Right hindlimb (tissue), 1 donor: ENCODE measurements at places on chromosomes 3 and 15.

DNA sequence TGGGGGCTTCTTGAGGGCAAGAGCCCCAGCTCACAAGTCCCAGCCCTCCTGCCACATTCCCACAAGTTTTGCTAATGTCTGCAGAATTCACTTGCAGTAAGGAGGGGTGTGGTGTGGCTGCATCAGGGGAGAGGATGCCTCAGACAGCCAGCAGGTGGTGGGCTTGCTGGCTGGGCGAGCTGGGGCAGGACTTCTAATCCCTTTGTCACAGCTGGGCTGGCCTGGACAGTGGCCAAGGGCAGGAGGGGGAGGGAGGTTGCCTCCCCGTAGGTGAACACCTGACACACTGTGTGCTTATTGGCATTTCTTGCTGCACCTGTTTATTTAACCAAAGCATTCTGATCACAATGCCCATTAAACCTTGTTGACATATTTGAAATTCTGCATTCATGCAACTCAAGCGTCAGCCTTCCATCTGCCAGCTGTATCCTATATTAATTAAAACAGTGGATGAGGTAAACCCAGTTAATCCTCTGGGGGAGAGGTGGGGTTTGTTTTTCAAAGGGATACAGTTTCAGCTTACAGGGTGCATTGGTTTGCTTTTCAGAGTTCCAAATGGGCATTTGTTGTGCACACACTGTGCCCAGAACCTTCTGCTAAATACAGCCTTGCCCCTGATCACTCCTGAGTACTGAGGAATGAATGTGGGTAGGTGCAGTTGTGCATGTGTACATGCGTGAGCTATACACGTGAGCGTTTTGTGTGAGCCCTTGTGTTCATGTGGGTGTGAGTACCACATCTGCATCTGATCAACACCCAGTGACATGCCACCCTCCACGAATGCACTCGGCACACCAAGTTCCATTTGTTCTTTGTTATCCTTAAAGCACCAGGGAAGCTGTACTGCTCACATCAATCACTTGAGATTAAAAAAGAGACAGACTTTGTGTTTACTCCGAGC, 268.7 kb downstream of the XXYLT1 start:
- DNase-seq, result peak; percentile 58

DNA sequence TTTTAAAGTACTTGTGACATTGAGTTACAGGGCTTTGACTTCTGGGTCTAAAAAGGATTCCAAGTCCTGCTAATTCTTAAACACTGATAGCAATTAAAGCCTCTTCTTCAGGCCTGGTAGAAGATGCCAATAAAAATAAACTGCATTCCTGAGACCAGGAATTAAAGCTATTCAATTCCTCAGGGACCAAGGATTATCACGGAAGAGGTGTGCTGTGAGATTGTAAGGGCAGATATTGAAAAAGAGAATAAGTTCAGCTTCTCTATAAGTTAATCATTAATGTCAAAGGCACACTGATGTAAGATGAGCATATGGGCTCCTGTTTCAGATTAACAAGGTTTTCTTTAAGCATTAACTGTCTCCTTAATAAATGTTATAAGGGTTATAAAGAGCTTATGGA, 611.3 kb downstream of the SI start:
- DNase-seq, result no peak

DNA sequence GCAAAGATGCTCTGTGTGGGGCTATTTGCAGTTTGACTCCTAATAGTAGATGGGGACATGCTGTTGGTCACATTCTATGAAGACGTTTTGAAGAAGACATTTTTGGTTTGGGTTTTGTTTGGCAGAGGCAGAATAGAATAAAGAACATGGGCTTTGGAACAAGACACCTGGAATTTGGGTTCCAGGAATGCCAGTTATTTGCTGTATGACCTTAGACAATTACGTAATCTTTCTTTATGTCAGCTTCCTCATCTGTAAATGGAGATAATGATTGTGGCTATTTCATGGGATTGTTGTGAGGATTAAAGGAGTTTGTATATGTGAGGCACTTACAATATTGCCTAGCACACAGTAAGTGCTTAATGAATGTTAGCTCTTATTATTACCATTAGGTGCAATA, 91.6 kb downstream of the MESD start:
- DNase-seq, result no peak

DNA sequence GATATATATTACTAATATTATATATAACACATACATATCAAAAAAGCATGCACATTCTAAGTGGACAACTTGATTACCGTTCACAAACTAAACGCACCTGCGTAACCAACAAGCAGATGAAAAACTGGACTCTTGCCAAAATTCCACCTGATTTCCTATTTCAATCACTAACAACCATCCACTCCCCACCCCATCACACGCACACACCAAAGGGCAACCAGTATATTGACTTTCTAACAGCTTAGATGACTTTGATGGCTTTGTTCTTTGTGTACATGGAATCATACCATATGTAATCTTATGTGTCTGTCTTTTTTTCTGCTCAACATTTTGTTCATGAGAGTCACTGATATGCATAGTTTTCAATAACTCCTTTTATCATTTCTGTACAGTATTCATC, 496.8 kb upstream of the ARRDC4 start:
- no peak for DNase-seq

DNA sequence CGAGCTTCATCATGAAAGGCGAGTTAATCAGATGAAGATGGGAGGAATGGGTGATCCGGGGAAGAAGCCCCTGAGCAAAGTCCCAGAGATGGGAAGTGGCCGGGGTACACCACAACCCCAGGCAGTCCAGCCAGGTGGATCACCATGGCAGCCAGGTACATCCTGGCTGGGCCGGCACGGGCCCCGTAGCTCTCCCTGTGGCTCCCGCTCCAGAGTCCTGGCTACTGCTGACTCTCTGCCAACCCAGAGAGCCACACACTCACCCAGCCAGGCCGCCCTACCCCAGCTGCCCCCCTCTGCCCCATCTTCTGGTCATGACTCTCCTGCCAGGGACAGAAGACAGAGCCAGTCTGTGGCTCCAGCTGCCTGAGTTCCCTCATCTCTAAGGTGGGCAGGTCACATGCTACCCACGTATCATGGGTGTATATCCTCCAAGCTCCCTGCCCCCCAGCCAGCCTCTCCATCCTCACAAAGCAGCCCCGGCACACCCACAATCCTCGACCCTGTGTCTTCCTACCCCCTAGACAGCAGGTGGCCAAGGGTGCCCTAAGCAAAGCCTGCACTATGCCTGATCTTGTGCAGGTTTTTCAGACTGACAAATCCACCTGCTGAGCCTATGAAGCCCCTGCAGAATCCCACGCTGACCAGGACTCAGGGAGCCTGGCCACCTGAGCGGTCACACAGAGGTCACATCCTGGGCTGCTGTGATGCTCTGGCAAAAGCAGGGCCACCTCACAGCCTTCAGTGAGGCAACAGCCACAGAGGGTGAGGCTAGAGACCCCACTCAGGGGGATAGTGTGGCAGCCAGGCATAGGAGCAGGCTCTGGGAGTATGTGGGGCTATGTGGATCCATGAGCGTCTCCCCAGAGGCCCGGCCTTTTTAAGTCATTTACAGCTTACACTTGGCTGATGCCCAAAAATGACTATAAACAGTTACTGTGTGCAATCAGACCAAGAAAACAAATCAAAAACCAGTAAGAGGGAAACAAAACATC, 13.2 kb downstream of the XXYLT1 start:
- DNase-seq, result no peak

GRCh38 chr15:36356978-36357601, 222.3 kb upstream of the CDIN1 start:
- no peak for DNase-seq

DNA sequence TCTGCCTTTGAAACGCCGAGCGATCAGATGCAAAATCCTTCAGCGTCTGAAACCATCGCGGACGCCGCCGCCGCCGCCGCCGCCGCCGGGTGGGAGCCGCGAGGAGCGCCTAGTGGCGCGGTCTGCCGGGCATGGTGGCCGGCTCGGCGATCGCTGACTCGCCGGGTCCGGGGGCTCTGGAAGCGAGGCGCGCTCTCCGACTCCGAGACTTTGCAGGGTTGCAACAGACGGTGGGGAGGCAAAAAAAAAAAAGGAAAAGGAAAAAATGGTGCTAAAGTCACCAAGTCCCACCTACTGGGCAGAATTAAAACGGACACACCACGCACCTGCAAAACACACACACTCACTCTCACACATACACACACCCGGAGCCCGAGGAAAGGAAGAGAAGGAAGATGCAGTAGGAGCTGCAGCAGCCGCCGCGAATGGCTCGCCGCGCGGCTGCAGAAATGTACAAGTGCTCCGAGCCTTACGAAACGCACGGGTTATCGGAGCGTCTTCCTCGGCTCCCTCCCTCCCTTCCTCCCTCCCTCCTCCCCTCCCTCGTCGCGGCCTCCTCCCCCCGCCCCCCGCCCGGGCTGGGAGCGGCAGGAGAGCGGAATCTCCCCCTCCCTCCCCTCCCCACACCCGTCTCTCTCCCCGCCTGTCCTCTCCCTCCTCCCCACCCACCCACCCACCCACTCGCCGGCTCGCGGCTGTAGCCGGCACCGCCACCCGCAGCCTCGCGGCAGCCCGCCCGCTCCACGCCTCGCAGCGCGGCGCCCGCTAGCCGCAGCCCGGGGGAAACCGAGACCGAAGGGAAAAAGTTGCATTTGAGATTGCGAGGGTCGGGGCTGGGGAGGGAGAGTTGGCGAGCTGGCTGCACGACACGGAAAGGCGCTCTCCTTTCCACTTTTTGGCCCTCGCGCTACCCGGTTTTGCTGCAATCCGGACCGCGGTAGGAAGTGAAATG, at the start of gene NTRK3:
Gene NTRK3 (minus strand): TSS at position 461 of the 952 bp plus-strand sequence. CDS start 586 bp downstream, outside the sequence.
- DNase-seq, result peak; percentile 67

DNA sequence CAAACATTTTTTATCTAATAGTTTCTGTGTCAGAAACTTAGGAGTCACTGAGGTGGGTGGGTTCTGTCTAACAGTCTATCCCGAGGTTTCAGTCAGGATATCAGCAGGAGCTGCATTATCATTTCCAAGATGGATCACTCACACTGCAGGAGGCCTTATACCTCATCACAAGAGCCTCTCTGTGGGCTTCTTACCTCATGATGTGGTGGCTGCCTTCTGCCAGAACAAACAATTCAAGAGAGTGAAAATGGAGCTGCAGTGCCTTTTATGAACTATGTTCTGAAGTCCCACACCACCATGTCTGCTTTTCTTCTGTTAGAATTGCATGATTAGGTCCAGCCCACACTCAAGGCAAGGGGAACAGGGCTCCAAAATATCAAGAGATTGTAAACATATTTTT, 27.9 kb downstream of the RFX7 start:
- DNase-seq, result no peak

DNA sequence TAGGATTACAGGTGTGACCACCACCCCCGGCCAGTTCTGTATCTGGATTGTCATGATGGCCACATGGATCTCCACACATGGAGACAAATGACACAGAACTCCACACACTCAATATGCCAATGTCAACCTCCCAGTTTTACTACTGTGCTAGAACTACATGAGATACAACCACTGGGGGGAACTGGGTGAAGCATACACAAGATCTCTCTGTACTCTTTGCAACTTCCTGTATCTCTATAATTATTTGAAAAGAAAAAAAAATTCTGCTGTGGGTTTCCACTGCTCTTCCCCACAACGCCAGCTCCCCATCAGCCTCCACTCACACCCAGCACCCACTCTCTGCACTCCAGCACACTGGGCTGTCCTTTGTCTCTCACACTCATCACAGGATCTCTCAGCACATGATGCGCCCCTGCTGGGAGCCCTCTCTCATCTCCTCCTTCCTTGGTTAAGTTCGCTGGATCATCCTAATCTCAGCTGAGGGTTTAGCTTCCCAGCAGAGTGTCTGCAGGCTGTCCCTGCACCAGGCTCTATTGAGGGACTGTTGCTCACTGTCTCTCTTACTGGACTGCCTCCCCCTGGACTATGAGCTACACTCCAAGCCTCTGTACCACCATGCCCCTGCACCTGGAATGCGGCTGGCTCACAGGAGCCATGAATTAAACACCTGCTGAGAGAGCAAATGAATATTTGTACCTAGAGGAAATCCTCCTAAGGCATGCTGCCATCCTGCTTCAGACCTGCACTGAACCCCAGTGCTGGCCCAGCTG, 10.7 kb upstream of the RAB43 start:
- no peak for DNase-seq

GRCh38 chr3:172087198-172087597, 47.8 kb downstream of the FNDC3B start:
- DNase-seq, result no peak

DNA sequence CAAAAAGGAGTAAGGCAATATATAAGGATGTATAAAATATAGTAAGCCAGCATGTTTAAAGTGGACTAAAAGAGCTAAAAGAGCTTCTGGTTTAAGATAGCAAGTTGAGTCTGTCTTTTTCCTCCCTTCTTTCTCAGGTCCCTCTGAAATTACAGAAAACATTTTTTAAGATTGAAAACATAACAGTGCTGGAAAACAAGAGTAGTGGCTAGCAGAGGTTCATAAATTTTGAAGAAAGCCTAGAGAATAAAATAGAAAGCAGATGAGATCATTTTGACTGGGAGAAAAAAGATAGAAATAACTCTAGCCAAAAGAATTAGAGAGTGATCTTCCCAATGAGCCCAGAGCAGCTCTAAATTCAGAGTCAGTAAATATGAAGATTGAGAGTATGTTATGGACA, 41.9 kb downstream of the ATP8B4 start:
- no peak for DNase-seq

DNA sequence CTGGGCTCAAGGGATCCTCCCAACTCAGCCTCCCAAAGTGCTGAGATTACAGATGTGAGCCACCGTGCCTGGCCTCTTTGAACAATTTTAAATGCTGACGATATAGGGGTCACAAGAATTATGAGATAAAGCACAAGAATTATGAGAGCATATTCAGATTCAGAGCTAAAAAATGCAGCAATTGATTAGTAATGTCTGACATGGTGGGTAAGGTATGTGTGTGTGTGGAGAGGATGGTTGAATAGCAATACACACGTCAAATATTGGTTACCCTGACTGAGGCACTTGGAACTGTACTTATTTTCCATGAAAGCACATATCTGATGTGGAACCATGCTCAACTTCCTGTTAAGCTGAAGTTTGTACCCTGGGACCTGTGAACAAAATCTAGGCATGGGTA, 115.6 kb downstream of the EOMES start:
- DNase-seq, result no peak

DNA sequence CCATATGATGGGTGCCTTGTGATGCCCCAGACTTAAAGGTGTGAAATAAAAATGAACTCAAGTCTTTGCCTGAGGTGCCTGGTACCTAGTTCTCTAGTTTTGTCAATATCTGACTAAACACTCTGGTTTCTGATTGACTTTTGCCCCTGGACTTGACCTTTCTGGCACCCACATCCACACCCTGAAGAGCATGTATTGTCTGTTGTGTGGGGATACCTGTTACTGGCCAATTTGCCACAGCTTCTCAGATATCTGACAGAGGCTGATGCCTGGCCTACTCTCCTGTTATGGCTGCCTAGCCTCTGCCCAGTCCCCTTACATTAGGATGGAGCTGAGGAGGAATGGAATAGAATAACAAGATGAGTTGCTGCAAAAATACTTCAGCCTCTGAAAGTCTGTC, 3.6 kb downstream of the ZBTB38 start:
- no peak for DNase-seq

DNA sequence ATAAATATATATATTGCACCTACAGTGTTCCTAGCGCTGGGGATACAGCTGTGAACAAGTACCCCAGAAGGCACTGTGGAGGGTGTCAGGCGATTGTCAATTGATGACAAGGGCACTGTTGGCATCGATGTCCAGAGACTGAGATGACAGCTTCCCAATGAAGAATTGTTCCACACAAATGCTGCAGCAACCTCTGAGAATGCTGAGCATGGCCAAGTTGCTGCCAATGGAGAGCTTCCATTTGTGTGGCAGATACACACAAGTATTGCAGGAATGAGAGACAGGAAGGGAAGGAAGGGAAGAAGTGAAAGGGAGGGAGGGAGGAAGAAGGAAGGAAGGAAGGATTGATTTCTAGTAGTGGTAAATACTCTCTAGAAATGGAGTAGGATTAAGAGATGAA, 21.9 kb downstream of the LRTM1 start:
- DNase-seq, result no peak
